Lung microvascular endothelial cell (primary cell): ENCODE measurements at places on chromosomes 4 and X.

- DNase-seq: no peak
Measured at GRCh38 chrX:17710871-17711301, 26.4 kb upstream of the SCML1 start.

DNA sequence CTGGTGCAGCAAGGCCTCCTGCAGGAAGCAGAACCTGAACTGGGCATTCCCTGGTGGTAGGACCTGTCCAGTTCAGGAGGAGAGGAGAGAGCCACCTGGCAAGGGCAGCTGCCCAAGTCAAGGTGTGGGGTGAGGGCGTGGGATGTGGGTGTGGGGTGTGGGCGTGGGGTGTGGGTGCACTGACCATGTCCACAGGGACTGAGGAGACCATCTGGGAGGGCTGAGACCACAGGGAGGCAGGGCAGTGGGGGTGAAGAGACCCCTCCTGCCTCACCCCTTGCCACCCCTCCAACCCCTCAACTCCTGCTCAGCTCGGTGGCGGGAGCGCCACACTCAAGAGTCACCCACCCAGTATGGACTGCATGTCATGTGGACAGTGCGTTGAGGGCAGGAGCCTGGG is 117.9 kb downstream of the CPZ start:
- no peak for DNase-seq

- DNase-seq: no peak
Measured at GRCh38 chrX:114508756-114509155, 75.1 kb upstream of the HTR2C start.

DNA sequence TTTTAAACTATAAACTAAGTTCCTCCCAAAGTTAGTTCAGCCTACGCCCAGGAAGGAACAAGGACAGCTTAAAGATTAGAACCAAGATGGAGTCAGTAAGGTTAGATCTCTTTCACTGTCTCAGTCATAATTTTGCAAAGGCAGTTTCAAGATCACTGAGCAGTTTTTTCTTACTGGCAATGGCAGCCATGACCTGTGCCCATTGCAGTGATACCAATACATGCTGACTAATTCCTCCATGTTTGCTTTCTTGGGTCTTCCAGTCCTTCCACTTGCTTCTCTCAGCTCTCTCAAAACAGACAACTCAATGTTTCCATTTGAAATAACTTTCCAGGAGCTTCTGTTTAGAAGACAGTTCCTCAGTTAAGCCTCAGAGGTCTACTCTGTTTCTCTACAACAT is 79.5 kb downstream of the PCDH18 start:
- DNase-seq: no peak

- DNase-seq: no peak
Measured at GRCh38 chr4:135548711-135549110, 1347.1 kb upstream of the PABPC4L start.
